Hematopoietic multipotent progenitor cell treated with erythropoietin and hydrocortisone succinate and interleukin-3 and kit ligand, for 17 days (in vitro differentiated cells): ENCODE measurements at places on chromosomes 2 and 18.
A peak's percentile ranks its signal among the peaks of the same experiment; 100 is the strongest.

DNA sequence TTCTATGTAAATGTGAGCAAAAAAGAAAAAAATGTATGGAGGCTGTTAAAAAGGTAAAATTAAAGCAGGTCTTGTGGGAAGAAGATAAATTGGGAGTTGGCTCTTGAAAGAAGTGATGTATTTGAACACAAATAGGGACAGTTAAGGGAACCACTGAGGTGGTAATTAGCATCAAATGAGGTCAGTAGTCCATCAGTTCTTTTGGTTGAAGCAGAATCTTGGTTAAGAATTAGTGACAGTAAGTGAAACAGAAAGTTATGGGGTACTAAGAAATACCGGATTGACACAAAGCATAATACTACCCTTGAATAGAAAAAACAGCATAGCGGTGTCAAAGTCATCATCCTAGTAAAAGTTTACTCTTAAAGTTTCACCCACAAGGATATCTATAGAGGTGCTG is 352.6 kb upstream of the VRK2 start:
- no peak for DNase-seq

- DNase-seq, result no peak
Observed at GRCh38 chr2:45606796-45607195, 4.3 kb downstream of the SRBD1 start.

DNA sequence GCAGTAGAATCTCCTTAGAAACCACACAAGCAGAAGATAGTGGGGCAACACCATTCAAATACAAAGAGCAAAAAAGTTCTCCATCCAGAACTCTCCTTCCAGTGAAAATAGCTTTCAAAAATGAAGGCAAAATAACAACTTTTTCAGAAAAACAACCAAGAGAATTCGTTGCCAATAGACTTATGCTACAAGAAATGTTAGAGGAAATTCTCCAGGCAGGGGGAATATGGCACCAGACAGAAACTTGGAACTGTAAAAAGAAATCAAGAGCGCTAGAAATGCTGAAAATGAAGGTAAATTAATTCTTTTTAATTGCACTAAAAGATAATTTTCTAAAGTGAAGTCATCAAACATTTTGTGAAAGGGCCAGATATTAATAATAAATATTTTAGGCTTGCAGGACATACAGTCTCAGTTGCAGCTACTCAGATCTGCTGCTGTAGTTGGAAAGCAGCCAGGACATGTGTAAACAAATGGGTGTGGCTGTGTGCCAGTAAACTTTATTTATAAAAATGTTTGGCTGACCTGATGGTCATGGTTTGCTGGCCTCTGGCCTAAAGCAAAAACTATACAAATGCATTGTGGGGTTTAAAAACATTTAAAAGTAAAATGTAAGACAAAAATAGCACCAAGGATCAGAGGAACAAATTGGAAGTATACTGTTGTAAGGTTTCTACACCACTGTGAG is 73.7 kb upstream of the TGFA start:
- DNase-seq, result peak; percentile 84

GRCh38 chr2:10193851-10194820 is 71.6 kb downstream of the RRM2 start:
- no peak for DNase-seq

- DNase-seq, result no peak
Observed at GRCh38 chr2:195834836-195835235, 177.8 kb downstream of the SLC39A10 start.

- DNase-seq, result no peak
Observed at GRCh38 chr2:150878356-150878755, 383.3 kb downstream of the RBM43 start.

- no peak for DNase-seq
Observed at GRCh38 chr2:119736021-119736420, 23.7 kb upstream of the PTPN4 start.

- no peak for DNase-seq
Observed at GRCh38 chr2:240348522-240348921, 86.9 kb upstream of the GPC1 start.

DNA sequence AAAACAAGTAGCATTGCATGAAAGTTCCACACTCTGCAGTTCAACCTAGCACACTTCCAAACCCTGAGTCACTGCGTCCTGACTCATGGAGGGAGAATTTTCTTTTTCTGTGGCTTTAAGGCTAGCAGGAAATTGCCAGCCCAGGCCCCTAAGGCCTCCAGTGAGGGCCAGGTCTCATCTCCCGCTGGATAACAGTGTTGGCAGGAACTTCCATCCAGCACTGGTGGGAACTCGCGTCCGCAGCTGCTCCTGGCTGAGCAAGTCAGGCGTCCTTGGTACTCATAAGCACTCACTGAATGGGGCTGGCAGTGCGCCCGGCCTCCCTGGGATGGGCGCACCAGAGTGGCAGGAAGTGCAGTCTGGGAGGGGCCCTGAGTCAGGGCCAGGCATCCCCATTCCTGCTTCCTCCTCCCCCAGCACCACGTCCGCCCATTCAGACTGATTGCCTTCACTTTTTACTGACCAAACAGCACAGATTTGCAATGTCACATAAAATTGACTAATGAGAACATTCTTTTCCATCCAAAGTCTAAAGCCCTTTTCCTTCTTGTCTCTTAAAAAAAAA is 14.3 kb downstream of the MALL start:
- DNase-seq, result no peak

DNA sequence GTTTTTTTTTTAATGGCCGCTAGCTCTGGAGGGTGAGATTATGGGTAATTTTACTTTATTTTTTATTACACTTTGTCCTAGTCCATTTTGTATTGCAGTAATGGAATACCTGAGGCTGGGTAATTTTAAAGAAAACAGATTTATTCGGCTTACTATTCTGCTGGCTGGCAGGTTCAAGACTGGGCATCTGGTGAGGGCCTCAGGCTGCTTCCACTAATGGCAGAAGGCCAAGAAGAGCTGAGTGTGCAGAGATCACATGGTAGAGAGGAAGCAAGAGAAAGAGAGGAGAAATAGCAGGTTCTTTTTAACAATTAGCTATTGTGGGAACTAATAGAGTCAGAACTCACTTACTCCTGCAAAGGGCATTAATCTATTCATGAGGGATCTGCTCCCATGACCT is 52.4 kb upstream of the ARHGAP28 start:
- DNase-seq, result no peak

DNA sequence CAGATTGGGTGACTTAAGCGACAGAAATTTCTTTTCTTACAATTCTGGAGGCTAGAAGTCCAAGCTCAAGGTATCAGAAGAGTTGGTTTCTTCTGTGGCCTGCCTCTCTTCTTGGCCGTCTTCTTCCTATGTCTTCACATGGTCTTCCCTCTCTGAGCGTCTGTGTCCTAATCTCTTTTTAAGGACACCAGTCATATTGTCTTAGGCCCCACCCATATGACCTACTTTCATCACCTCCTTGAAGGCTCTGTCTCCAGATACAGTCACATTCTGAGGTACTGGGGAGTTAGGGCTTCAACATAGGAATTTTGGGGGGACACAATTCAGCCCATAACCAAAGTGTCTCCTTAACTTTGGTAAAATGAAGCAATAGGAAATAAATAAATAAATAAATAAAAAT is 110.9 kb upstream of the EPC2 start:
- no peak for DNase-seq

GRCh38 chr2:240810199-240810598 is 9.8 kb downstream of the KIF1A start:
- no peak for DNase-seq

DNA sequence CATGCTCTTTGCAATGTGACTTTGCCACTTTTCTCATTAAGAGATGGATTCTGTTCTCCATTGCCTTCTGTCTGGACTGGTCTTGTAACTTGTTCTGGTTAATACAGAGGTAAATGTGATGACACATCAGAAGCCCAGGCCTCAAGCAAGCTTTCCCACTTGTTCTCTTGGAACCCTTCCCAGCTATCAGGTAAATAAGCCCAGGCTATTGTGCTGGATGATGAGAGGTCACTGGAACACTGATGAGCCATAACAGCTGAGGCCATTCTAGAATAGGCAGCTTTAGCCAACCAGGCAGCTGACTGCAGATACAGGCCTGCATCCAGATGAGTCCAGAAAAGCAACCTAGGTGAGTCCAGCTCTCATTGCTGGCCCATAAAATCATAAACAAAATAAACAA is 1007.0 kb upstream of the ACVR2A start:
- no peak for DNase-seq

DNA sequence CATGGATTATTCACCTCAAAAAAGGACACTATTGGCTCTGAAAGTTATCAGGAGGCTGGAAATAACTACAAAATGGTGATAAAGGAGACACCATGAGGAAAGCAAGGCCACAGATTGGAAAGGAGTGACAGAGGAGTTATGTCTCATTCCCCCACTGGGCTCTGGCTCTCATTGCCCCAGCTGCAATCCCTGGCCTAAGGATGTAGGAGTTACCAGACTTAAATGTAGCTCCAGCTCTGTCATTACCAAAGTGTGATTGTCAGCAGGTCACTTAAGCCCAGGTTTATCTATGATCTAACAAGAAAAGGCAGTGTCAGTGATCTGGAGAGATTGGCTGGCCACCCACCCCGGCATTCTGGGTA is 1228.2 kb upstream of the DDX18 start:
- no peak for DNase-seq

GRCh38 chr18:70400476-70400875 is 111.6 kb downstream of the SOCS6 start:
- no peak for DNase-seq

GRCh38 chr2:99571533-99571932 is 81.7 kb upstream of the REV1 start:
- DNase-seq, result no peak

DNA sequence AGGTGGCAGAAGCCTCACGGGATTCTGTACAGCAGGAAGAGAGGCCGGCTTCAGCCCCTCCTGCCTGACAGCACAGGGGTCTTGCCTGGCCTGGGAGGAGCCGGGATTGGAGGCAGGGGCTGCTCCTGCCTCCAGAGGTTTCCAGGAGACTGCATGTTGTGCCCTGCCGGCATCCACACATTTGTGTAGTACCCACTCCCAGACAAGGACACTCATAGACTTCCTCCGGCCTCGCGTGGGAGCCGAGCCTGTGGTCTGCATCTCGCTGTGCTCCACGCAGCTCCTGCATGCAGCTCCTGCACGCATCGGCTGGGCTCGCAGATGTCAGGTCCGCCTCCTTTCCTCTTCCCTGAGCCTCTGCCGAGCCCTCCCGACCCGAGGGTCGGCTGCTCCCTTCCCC is 34.7 kb downstream of the TPO start:
- DNase-seq, result no peak

DNA sequence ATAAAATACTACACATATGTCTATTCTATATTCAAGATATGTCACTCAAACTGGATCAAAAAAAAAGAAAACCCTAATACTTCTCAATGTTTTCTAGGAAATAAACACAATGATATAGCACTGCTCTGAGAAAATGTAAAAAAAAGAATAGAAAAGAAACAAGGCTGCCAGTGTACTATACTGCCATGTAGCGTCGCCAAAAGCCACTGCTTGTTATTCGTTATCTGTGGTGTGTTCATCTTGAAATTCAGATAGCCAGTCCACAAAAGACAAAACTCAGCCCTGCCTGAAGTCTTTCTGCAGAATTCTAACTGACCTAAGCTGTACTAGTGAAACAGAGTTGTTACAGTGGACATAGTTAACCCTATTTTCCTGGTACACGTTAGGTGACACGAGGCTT is 12.2 kb upstream of the YPEL5 start:
- no peak for DNase-seq

- DNase-seq, result no peak
Observed at GRCh38 chr2:224127871-224128501, 88.9 kb upstream of the SERPINE2 start.

GRCh38 chr2:207632575-207633493 is 7.6 kb upstream of the METTL21A start:
- no peak for DNase-seq

- no peak for DNase-seq
Observed at GRCh38 chr2:241071677-241072111, 30.4 kb downstream of the MTERF4 start.

GRCh38 chr2:1990724-1991123 is 246.4 kb upstream of the PXDN start:
- DNase-seq, result no peak

- no peak for DNase-seq
Observed at GRCh38 chr2:74493546-74493945, 5.9 kb downstream of the LBX2 start.

DNA sequence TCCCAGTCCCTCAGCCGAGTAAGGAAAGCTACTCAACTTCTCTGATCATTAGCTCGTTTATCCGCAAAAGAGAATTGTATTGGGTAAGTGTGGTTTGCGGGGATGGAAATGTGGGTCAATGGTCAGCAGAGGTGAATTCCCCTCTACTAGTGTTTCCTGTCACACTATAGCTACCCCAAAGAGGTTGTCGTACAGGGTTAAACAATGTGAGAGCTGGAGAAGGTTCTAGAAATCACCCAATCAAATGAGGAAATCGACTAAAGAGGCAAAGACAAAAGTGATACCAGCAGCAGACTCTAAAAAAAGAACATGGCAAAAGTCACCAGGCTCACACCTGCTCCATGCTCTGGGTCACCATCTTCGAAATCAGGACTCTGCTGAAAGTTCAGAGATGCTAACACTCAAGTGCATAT is 144.7 kb upstream of the ITGA4 start:
- no peak for DNase-seq

DNA sequence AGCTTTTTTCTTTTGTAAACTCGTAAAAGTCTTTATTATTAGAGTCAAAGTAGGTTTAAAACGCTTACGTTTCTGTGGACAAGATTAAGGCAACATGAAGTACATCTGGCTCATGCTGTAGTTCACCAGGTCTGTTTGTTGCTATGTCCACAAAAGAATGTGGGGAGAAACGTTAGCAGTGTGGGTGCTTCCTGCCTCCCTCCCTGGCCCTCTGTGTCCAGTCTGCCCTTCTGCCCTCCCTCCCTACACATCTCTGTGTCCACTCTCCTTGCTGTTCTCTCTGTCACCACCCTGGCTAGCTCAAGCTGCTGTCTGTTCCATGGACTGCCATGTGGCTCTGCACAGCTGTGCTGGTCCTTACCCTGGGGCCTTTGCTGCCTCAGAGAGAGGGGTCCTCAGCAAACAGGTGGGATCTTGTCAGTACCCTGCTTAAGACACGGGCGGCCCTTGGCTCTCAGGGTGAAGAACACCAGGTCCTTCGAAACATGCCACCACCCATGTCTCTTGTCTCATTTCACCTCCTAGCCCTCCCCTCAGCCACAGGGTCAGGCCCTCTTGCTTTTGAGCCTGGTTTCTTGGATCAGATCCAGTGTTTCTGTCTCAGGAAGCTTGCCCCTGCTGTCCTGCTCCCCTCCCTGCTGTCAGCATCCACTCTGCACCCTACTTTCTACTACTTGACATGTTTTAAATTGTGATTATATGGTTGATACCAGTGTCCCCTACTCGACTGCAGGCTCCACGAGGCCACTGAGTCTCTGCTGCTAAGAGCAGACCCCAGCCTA is 79.2 kb downstream of the LIMS1 start:
- no peak for DNase-seq

- DNase-seq, result no peak
Observed at GRCh38 chr18:72171596-72171995, 372.5 kb downstream of the CBLN2 start.

- no peak for DNase-seq
Observed at GRCh38 chr2:233462826-233463470, 103.6 kb downstream of the USP40 start.

DNA sequence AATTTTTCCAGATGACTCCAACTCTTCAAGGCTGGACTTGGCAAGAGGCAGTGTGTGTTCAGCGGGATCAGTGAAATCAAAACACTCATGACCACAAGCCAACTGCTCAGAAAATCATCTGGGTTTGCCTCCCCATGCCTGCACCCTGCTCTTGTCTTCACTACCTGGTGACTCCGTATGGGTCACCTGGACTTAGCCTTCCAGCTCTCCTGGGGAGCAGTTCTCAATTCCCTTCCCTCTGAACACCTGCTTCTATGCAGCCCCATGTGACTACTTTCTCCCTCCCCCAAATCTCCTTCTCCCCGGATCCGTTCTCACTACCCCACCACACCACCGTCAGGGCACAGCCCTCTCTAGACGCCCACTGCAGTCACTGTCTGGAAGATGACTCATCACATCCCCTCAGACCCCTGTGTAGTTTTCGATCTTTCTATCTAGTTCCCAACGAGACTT is 130.2 kb upstream of the ID2 start:
- DNase-seq, result no peak
